ENCODE measurements at places on chromosomes 13 and 19.

DNA sequence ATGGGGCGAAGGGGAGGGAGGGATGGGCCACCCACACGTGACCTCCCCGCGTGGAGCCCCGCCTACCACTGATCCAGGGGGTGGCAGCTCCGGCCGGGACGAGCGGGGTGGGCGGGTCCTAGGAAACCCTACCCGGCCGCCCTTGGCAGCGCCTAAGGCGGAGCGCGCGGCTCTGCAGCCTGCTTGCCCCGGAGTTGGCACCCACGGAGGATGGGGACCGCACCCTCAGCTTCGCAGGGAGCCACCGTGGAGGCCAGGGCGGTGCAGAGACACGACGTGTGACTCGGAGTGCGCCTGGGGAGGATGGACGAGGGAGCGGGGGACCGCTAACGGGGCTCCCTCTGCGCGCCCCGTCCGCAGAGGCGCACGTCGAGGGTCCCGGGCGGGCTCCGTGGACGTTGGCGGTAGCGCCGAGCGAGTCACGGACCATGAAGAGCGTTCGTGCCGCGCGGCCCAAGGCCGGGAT lies at the start of gene RGS9BP:
Gene RGS9BP (plus strand): TSS at position 129 of the 466 bp plus-strand sequence. CDS start 416 bp downstream, outside the sequence.
- DNase-seq: no peak

GRCh38 chr19:56314018-56314380 lies 640 bp downstream of the ZSCAN5A start:
- no peak for DNase-seq

DNA sequence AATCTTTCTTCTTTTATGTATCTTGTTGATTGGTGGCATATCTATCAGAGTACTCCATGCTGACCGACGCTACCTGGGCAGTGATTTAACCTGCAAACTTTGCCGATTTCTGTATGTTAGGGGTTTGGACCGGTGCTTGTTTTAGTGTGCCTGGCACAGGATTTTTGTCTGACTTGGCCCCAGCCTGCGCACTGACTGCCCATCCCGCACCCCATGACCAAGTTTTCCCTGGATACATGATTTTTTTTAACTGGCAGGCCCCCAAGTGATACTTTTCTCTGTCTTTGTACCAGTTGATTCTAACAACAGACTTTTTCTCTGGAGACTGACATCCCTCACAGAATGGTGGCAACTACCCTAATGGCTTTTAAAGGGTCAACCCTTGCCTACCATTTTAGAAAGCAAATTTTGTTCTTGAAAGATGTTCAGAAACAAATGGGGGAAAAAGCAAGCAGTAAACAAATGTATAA lies 69.0 kb upstream of the C1QTNF9B start:
- no peak for DNase-seq

GRCh38 chr19:7888826-7889217 lies 512 bp downstream of the LRRC8E start:
- no peak for DNase-seq

DNA sequence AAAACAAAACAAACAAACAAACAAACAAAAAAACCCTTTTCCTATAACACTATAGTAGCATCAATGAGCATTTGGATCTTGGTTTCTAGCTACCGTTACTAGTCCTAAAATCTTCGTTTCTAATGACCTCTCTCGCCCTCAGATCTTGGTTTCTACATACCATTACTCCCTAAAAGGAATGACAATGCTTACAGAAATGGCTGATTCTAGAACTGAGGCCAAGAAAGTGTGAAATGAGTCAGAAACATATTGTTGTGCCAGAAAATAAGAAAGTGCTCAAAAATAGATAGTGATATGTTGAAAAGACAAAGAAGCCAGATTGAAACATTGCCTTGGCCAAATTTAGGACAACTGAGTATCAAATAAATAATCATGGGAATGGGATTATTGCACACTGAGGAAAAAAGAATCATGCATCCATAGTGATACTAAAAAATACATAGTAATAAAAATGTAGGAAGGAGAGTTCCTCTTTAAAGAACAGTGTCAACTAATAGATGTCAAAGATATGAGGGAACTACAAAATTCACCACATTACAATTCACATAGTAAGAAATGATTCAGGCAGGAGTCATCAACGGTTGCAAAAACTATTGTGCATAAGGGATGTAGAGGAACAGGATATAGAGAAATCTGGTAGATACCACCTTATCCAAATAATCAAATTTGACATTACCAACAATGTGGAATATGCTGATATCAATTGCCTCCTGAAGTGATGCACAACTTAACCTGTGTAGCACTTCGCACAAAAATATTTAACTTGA lies 386.6 kb downstream of the DIAPH3 start:
- no peak for DNase-seq

DNA sequence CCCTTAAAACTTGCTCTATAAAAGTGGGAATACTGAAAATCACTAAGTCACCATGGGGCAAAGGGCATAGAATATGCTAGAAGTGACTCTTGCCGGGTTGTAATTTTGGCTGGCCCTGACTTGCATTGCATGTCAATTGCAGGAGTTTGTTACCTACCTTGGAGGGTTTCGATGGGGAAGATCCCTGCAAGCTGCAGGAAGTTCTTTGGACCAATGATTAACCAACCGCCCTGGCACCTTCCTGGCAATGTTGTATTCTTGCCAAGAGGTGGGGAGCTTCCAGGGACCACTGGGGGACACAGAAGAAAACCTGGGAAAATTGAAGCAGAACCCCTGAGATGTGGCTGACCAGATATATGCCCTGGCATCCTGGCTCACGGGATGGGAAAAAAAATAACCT lies 235.8 kb downstream of the B3GLCT start:
- no peak for DNase-seq

DNA sequence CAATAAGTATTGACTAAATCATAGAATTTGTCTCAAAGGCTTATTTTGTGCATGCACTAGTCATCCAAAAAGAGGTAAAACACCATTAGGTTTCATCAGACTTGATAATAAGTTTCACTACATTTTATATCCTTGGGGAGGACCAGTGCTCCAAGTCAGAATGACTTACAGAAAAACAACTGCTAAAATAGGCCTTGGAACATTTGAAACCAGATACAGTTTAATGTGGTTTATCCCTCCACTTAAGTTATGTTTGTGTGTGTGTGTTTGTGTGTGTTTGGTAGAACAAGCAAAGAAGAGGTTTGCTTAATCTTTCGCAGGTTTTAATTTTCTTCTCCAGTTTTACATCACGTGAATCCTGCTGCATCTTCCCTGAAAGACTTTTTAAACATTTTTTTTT lies 570.9 kb downstream of the PCDH9 start:
- DNase-seq: no peak

Data from esophagus squamous epithelium (tissue), 5 donors.